ENCODE measurements at places on chromosomes 5 and 9.

DNA sequence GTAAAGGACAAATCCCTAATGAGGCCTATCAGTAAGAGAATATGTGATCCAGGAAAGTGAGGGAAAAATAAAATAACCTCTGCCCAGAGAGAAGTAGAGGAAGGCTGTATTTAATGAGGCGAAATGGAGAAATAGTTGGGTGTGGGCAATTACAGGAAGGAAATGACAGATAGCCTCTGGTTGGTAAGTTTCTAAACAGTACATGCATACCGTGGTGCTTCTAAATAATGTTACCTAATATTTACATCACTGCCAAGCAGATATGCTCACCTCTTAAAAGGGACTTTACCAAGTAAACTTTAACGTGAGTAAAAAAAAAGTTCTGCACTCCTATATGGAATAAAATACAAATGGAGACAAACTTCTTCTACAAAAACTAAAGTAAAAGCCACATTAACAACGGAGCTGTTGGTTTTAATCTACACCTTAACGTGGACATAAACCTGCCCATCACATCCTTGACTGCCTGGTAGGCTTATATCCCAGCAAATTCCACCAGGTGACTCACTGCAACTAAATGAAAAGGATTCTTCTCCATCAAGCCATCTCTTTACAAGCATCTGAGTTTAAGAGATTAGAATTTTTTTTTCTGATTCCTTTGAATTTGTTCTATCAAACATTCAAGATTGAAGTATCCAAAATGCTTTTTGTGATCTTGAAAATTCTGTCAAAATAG lies 12.4 kb downstream of the NFIL3 start:
- DNase-seq: no peak

DNA sequence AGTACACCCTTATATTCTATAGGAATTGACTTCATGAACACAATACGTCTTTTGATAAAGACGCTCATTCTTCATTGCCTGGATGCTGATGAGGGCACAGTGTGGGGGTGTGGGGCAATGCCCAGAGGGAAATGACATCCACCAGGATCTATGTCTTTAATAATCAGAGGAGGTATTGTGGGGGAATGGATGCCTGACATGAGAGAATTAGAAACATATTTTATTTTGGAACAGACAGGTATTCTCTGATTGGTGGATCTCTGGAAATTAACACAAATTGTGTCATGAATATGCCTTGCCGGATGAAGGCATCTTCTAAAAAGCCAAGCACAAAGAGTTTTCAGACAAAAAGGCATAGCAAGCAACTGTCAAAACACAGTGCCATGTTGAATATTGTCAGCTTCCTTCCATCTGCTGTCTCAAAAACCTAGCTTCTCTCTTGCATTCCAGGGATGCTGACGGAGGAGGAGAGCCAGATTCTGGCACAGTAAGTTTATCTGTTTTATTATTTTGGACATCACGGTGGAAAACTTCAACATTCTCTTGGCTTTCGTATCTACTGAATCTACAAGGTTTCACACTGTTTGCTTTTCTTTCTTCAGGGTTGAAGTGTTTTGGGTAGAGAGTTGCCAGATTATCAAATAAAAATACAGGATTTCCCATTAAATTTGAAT lies 3.9 kb upstream of the C5orf58 start:
- no peak for DNase-seq

DNA sequence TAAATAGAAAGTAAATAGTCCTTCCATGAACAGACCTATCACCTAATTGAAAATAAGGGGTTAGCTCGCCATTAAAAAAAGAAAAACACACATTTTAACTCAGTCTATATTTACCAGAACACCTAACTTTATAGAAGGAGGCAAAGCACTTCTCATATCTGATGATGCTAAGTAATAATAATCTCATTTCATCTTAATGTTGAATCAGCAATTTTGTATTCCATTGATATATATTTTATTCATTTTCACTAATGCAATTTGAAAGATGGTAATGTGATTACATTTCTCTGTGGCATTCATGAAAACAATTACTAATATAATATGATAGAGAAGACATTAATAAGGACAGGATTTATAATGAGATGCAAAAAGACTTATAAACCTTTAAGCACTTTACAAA lies 276.7 kb downstream of the BNC2 start:
- DNase-seq: no peak

- DNase-seq: no peak
These were observed 729 bp upstream of the HAND1 start for GRCh38 chr5:154478752-154479159.

GRCh38 chr9:94714494-94714893 lies 12.0 kb upstream of the AOPEP start:
- no peak for DNase-seq

DNA sequence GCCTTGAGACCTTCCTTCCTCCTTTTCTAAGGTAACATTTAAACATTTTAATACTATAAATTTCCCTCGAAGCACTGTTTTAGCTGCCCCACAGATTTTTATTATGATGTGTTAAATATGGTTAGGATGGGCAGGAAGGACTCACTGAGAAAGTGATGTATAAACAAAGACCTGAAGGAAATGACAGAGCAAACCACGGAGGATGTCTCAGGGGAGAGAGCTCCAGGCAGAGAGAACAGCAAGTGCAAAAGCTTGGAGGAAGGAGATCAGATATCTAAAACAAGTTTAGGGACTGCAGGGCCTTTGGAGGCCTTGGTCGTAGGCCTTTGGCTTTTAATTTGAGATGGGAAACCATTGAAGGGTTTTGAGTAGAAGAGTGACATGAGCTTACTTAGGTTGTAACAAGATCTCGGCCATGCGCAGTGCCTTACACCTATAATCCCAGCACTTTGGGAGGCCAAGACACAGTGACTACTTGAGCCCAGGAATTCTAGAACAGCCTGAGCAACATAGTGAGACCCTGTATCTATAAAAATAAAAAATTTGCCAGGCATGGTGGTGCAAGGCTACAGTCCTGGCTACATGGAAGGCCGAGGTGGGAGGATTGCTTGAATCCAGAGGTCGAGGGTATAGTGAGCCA lies 35.5 kb upstream of the LRRTM2 start:
- no peak for DNase-seq

DNA sequence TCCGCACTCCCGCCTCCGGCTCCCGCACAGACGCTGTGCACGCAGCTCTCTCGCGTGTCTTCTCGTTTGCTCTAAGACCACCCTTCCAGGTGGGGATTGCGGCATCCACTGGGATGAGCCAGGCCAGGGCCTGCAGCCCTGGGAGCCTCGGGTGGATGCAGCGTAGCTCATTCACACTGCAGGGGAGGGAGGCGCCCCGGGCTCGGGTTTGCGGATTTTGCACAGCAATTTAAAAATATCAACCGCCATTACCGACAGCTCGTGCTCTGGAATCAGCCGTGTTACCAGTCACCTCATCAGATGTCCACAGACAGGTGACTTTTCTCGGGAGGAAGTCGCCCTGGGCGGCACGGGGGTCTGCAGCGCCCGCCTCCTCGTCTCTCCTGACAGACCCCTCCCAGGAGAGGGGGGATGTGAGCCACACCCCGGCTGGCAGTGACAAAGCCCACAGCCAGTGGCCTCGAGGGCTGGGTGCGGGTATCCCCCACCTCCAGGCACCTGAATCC lies 20.8 kb upstream of the SLC6A3 start:
- DNase-seq: peak; percentile 3

DNA sequence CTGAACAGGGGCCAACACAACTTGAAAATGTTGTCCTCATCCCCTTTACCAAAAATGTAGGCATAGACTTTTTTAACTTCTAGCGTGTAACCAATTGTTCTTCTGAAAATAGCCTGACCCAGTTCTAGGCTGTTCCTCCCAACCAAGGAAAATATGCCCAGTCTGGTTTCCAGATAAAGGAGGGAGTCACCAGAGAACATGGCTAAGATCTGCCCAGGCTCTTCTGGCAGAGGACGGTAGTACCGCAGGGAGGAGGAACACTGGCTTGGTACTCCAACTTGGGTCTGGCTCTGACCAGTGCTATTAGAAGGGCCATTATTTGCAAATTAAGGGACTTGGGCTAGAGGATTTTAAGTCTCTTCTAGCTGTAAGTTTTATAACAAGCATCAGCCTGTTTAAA lies 63.1 kb downstream of the GRAMD2B start:
- no peak for DNase-seq
